Activated T-cell treated with anti-CD3 and anti-CD28 coated beads, Interleukin-2, amount 50 U/mL, for 24 hours (primary cell): ENCODE measurements at places on chromosomes 2 and 18.

GRCh38 chr2:25566694-25567093 is 106.7 kb downstream of the DTNB start:
- H3K4me1 ChIP-seq = peaks cover 13% of the 10 kb centered on the region
- peaks cover 7% of the 10 kb centered on the region for H3K36me3 ChIP-seq
- H3K4me3 ChIP-seq = no peak overlapping the region
- DNase-seq = no peak
- H3K27me3 ChIP-seq = no peaks in the 10 kb centered on the region

GRCh38 chr2:207166349-207167098 is 776 bp upstream of the KLF7 start:
- peaks cover 8% of the 10 kb centered on the region for H3K36me3 ChIP-seq
- peak overlapping the region; percentile 84 for H3K4me3 ChIP-seq
- H3K27me3 ChIP-seq = peaks cover 3% of the 10 kb centered on the region
- H3K4me1 ChIP-seq = peaks cover 51% of the 10 kb centered on the region
- DNase-seq = peak; percentile 81
- peak overlapping the region; percentile 97 for H3K27ac ChIP-seq

- H3K4me1 ChIP-seq = peaks cover 44% of the 10 kb centered on the region
- H3K4me3 ChIP-seq = peak overlapping the region; percentile 99
- H3K27ac ChIP-seq = peak overlapping the region; percentile 99
- peak; percentile 78 for DNase-seq
Observed at GRCh38 chr2:206084870-206085741, 868 bp downstream of the INO80D start.

DNA sequence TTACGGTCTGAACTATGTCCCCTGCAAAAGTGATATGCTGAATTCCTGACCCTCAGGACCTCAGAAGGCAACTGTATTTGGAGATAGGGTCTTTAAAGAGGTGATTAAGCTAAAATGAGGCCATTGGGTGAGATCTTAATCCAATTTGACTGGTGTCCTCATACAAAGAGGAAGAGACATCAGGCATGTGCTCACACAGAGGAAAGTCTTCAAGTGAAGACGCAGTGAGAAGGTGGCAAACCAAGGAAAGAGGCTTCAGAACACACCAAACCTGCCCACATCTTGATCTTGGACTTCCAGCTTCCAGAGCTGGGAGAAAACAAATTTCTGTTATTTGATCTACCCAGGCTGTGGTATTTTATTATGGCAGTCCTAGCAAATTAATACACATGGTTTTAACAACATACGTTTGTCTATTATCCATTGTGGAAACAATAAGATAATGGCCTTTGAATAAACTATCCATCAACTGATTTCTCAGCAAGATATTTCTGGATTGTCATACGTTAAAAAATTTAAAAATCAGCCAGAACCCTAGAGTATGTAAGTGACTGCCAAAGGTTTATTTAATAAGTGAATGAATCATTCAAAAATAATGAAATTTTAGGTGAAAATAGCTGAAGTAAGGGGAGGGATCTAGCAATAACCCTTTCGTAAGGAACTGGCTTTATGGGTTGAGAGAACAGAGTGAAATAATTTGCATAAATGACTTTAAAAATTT is 6.5 kb downstream of the WIPF1 start:
- no peak for DNase-seq
- H3K27ac ChIP-seq = peak overlapping the region; percentile 97
- H3K4me3 ChIP-seq = peak overlapping the region; percentile 9
- H3K27me3 ChIP-seq = no peaks in the 10 kb centered on the region

DNA sequence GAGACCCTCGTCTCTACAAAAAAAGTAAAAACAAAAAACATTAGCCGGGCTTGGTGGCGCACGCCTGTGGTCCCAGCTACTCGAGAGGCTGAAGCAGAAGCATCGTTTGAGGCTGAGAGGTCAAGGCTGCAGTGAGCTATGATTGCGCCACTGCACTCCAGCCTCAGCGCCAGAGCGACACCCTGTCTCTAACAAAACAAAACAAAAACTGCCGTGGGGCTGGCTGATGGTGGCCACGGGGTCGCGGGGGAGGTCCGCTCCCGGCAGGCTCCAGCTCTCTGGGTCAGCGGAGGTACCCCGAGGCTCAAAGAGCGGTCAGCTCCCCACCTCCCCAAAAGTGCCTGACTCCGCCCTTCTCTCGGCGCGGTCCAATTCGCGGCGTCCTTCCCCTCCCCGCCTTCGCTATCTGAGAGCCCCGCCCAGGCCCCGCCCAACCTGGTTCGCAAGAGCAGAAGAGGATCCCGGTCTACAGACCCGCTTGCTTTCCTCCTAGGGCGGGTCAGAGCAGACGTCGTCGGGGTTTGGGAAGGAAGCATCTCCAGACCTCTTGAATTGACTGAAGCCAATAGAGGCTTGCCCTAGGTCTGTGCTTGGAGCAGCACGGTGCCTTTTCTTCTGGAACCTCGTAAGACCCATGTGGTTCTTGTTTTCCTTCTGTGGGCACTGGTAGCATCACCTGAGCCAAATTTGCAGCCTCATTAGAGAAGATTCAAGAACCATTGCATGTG is 7.8 kb downstream of the RAX start:
- peaks cover 27% of the 10 kb centered on the region for H3K4me1 ChIP-seq
- H3K27me3 ChIP-seq = peaks cover 95% of the 10 kb centered on the region
- no peaks in the 10 kb centered on the region for H3K36me3 ChIP-seq
- H3K27ac ChIP-seq = no peak overlapping the region
- peak overlapping the region; percentile 67 for H3K4me3 ChIP-seq
- peak; percentile 53 for DNase-seq

DNA sequence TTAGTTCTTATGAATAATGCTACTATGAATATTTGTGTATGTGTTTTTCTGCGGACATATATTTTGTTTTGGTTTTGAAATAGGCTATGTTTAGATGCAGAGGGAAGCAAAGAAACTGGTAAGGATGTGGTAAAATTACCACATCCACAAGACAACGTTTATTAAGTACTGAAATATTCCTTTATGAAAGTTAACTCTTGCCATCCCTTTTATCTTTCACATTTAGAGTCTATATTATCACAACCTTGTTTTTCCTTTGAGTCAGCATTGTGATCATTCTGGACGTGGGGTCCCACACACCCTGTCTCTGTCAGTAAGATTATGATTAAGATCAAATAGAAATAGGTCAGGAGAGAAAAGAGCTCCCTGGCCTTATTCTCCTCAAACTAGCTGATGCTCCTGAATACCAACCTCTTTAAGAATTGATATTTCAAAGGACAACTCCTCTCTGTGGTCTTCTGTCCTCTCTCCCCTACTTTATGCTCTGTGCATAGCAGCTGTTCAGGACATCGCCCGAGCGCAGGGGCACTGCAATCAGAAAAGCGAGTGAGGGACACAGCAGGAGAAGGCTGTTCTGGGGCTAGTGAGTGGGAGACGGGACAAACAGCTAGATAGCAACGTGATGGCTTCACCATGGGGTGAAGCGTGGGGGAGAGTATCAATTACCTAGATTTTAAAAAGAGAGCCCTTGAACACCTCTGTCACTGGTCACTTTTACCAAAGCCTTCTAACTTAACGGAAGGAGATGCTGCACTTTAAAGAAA is 12.2 kb downstream of the METAP1D start:
- no peak for DNase-seq
- H3K27me3 ChIP-seq = no peaks in the 10 kb centered on the region
- H3K27ac ChIP-seq = no peak overlapping the region
- no peak overlapping the region for H3K4me3 ChIP-seq
- peaks cover 5% of the 10 kb centered on the region for H3K36me3 ChIP-seq

DNA sequence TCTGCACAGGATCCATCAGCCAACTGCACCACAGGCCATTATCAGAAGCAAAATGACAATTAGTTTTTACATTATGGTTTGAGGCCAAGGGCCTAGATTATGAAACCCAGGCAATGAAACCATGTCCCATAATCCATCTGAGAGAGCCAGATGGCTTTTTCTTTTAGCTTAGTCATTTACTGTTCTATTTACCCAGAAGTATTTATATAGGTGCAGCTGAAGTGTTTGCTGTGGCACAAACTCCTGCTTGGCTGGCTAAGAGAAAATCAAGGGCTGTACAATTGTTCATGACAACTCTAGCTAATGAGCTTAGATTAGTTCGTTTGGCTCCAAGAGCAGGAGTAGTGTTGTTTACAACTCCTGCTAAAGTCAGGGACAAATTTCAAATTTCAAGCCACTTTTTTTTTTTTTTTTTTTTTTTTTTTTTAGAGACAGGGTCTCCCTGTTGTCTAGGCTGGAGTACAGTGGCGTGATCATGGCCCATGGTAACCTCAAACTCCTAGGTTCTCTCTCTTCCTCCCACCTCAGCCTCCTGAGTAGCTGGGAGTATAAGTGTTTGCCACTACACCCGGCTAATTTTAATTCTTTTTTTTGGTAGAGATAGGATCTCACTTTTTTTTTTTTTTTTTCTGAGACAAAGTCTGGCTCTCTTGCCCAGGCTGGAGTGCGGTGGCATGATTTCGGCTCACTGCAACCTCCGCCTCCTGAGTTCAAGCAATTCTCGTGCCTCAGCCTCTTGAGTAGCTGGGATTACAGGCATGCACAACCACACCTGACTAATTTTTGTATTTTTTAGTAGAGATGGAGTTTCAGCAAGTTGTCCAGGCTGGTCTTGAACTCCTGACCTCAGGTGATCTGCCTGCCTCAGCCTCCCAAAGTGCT is 18.4 kb upstream of the REV1 start:
- H3K4me3 ChIP-seq = no peak overlapping the region
- no peaks in the 10 kb centered on the region for H3K36me3 ChIP-seq
- no peak for DNase-seq
- H3K4me1 ChIP-seq = peaks cover 18% of the 10 kb centered on the region
- no peaks in the 10 kb centered on the region for H3K27me3 ChIP-seq

DNA sequence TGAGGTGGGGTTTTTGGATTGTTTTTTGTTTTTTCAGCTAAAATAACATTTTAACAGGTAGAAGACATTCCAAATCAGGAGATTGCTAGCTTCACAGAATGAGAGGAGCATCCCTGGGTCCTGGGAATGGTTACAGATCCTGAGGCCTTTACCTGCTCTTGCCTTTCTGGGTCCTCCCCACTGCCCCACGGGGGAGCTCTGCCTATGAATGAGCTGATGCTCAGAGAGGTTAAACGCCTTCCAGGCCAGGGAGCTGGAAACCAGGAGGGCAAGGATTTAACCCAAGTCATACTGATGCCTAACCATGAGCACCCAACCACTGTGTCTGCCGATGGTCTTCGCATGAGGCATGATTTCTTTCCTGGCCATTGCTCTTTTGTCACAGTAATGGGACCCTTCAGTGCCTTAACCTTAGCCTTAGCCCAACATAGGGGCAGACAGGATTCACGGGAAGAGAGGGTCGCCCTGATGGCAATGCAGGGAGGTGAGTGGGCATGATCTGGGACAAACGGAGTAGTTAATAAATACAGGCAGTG is 16.1 kb downstream of the MOCOS start:
- peaks cover 3% of the 10 kb centered on the region for H3K27me3 ChIP-seq
- no peaks in the 10 kb centered on the region for H3K4me1 ChIP-seq
- no peak overlapping the region for H3K4me3 ChIP-seq
- H3K36me3 ChIP-seq = no peaks in the 10 kb centered on the region

DNA sequence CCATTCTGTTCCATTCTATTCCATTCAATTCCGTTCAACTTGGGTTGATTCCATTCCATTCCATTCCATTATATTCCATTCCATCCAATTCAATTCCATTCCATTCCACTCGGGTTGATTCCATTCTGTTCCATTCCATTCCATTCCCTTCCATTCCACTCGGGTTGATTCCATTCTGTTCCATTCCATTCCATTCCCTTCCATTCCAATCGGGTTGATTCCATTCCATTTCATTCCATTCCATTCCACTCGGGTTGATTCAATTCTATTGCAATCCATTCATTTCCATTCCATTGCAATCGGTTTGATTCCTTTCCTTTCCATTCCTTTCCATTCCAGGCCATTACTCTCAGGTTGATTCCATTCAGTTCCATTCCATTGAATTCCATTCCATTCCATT is 1138.4 kb downstream of the RPIA start:
- no peak overlapping the region for H3K4me3 ChIP-seq
- no peak for DNase-seq
- peaks cover 12% of the 10 kb centered on the region for H3K36me3 ChIP-seq
- no peaks in the 10 kb centered on the region for H3K4me1 ChIP-seq

DNA sequence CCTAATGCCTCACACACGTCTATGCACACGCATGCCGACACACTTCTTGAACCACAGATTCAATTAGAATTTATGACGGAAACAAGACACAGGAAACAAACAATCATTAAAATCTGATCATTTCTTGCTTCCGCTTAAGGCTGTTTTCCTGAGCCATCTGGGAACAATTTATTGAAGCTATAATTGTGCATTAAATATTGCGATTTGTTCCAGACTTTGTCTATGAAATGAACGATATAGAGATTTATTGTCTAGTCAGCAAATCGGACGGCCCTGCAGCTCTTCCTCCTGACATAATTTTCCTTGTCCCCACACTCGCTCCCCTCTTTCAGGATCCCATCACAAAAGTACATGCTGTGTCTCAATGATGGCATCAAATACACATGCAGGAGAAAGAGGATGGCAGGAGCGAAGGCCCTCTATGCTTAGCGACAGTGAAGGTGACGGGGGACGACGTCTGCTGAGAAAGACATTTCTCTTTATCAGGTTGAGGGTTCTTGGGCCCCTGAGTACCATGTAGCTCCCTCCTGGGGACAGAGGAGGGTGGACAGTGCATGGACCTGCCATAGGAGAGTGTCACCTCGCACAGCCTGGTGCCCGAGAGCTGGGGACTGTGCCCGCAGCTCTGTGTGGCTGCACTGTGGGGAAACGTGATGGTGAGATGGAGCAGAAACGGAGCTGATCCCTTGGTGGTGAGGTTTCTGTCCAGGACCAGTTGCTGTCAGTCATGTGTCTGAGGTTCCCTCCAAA is 157.3 kb downstream of the ACKR3 start:
- H3K4me3 ChIP-seq = no peak overlapping the region
- peaks cover 4% of the 10 kb centered on the region for H3K27me3 ChIP-seq
- H3K27ac ChIP-seq = no peak overlapping the region
- no peaks in the 10 kb centered on the region for H3K36me3 ChIP-seq
- no peaks in the 10 kb centered on the region for H3K4me1 ChIP-seq
- no peak for DNase-seq

GRCh38 chr18:59140302-59140885 is 710 bp downstream of the SEC11C start:
- peak overlapping the region; percentile 100 for H3K27ac ChIP-seq
- peaks cover 54% of the 10 kb centered on the region for H3K4me1 ChIP-seq
- DNase-seq = no peak
- H3K36me3 ChIP-seq = peaks cover 13% of the 10 kb centered on the region
- peak overlapping the region; percentile 94 for H3K4me3 ChIP-seq
- H3K27me3 ChIP-seq = peaks cover 8% of the 10 kb centered on the region

DNA sequence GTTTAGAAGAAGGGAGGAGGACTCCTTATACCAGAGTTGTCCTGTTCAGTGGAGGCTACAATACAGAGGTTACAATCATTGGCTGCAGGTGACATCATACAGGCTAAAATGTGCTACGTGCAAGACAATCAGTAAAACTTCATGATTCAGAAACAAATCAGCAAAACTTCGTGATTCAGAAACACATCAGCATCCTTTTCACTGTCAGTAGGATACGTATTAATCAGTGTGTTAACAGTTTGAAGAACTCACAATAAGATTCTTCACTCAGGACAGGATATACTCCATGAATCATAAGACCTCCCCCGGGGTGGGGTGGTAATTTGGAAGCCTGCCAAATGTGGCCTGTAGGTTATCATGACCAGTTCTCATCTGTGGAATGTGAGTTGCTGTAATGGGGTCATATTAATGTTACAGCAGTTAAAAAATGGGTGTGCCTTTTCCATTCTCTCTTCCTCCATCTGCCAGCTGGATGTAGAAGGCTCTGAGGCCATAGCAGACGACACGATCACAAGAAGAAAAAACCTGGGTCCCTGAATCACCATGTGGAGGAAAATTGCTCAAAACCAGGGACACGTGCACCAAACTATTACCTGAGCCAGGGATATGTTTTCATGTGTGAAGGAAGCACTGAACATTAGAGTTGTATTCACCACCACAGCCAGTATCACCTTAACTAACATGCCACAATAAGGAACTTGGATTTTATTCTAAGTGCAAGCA is 134.8 kb upstream of the CREB1 start:
- peak overlapping the region; percentile 85 for H3K27ac ChIP-seq
- H3K4me3 ChIP-seq = no peak overlapping the region
- peak; percentile 41 for DNase-seq
- H3K4me1 ChIP-seq = peaks cover 17% of the 10 kb centered on the region
